NCI-H1694 (cell line): ENCODE measurements at places on chromosomes 2 and 18.

GRCh38 chr2:38016219-38016618 lies 59.7 kb downstream of the CYP1B1 start:
- no peak for DNase-seq

- no peak for DNase-seq
Observed at GRCh38 chr2:237682856-237683670, 55.7 kb downstream of the LRRFIP1 start.

DNA sequence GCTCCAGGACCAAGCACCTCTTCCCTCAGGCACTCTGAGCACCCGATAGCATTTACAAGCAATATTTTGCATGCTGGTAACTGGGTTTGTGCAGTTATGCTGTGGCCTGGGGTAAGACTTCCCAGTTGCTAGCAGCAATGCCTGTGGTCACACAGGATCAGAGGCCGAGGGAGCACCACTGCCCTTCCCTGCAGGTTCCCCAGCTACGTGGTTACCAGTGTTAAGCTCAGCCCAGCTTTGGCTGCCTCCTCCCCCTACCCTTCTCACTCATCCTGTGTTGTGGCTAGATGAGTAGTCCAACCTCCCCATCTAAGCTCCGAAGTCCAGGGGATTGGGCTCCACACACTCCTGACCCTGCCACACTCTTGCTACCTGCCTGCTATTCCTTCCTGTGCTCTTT lies 141.1 kb downstream of the CELF4 start:
- DNase-seq = no peak

GRCh38 chr18:11392980-11393885 lies 216.2 kb upstream of the SLC35G4 start:
- DNase-seq = no peak

GRCh38 chr2:64104933-64105332 lies 39.3 kb downstream of the PELI1 start:
- no peak for DNase-seq

DNA sequence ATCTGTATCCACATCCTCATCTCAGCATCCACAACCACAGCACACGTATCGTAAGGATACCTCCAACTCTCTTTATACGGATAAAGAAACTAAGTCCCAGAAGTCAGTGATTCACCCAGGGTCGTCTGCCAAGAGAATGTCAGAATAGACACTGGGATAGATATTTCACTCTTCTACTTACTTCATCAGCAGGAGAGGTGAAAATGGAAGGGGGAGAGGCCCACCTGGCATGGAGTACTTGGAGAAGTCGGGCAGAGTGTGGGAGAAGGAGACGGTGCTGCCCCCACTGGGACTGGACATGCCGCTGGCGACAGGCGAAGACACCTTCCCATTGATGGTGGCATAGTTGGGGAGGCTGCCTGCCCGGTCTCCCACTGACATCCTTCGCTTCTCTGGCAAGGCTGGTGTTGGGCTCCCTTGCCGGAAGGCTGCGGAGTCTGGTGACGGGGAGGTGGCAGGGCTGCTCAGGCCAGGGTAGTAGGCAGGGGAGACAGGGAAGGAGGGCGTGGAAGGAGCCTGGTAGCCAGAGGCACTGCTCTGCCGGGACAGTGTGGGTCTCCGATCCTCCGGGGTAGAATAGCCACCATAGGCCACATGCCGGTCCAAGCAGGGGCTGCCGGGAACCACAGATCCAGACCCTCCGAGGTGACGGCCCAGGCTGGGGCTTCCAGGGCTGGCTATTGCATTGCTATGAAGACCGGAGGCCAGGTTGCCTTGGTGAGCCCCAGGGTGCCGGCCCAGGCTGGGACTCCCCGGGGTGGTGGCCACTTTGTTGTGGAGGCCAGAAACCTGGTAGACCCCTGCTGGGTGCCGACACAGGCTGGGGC lies 185.1 kb downstream of the TNS1 start:
- DNase-seq = no peak

GRCh38 chr2:212387146-212387545 lies 151.5 kb downstream of the ERBB4 start:
- DNase-seq = no peak

DNA sequence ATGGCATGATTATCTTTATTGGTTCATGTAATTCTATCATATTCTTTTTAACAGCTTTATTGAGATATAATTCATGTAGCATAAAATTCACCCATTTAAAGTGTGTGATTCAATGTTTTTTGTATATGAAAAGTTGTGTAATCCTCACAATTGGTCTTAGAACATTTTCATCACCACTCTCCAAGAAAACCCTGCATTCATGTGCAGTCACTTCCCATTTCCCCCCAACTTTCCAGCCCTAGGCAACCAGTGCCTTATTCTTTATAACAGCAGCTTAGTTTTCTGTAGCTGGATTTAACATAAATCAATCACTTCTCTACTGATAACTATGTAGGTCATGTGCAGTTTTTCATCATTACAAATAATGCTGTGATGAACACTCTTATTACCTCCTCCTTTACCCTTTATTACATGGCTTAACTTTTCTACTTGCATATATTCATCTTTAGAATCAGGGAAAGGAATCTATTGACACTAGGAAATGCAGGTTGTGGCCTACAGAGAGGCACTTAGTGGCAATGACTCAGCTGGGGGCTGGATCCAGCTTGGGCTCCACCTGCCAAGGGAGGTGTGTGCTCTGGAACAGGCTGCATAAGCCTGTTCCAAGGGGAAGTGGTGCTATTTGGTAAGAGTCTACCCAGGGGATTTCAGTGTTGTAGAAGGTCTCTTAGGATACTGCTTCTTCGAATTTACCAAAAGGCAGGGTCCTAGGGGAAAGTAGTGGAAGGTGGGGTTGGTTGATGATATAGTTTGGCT lies 89.1 kb downstream of the ETAA1 start:
- no peak for DNase-seq

DNA sequence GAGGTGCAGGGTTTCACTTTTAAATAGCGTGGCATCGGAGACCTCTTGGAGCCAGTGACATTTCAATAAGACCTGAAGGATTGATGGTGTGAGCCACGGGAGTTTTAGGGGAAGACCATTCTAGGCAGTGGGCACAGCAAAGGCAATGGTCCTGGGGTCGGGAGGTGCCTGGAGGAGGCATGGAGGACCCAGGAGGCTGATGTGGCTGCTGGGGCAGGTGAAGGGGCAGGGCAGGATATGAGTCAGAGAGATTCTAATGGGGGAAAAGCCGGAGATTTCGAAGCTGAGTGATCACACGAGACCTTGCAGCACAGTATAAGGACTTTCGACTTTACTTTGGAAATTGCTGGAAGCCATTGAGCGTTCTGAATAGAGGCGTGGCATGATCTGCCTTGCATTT lies 79.6 kb upstream of the KCNE4 start:
- no peak for DNase-seq

DNA sequence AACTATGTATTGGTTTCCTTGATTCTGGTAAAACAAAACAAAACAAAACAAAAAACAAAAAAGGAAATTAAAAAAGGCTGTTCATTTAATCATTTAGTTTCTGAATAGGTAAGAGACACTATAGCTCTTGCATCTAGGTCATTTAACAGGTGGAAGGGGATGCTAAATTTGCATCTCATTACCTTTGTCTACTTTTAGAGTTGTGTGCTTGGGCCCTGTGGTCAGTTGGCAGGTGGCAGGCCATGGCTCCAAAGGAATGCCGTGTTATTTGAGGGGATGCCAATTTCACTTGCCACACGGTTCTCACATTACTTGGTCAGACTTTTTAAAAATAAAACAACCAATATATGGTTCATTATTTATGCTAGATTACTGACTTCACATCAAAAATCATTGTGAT lies 9.2 kb downstream of the GALNT13 start:
- DNase-seq = no peak

- no peak for DNase-seq
Observed at GRCh38 chr18:32920796-32921787, 148.3 kb upstream of the KLHL14 start.

- no peak for DNase-seq
Observed at GRCh38 chr2:218137514-218137913, 11.7 kb downstream of the CXCR2 start.

DNA sequence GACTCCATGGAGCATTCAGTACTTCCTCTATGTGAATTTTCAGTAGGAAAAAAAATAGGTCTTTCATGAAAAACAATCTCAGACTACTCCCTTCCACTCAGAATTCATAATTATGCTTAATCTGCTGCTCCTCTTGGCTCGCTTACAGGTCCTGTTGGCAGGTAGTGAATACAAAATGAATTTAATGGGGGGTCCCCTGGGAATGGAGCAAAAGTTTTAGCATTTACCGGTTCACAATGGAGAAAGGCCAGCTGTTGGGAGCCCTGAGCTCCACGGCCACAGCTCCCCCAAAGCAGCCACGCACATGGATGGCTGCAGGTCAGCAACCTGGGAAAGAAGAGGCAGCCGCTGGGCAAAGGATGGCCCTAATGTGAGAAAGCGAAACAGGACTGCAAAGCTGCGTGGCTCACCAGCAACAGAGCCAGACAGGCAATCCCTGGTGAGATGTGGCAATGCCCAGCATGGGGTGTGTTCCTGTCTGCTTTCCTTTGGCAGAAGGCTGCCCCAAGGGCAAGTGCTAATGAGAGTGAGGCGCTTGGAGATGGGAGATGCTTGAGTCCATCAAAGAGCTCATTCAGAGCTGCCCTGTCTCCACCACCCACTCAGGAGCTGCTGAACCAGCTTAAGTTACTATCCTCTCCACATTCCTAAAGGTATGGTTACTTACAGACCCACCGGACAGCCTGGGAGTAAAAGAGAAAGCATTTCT lies 447.4 kb downstream of the EPHA4 start:
- DNase-seq = peak; percentile 60

DNA sequence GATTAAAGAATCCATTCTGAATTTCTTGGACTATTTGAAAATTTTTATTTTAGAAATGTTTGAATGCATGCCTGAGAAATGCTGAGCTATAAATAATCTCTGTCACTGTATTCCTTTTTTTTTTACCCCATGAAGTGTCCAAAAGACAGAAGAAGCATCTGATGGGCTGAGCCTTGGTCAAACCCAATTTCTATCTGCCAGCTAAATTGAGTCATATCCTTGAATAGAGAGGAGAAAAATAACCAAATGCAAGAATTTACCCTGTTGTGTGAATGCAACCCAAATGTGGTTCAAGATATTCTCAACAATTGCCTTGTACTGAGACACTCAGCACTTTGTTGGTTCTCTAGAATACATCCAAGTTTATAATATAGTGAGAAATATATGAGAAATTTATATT lies 223.5 kb downstream of the UBE2E3 start:
- no peak for DNase-seq

GRCh38 chr2:8805278-8806210 lies 31.9 kb downstream of the KIDINS220 start:
- no peak for DNase-seq

DNA sequence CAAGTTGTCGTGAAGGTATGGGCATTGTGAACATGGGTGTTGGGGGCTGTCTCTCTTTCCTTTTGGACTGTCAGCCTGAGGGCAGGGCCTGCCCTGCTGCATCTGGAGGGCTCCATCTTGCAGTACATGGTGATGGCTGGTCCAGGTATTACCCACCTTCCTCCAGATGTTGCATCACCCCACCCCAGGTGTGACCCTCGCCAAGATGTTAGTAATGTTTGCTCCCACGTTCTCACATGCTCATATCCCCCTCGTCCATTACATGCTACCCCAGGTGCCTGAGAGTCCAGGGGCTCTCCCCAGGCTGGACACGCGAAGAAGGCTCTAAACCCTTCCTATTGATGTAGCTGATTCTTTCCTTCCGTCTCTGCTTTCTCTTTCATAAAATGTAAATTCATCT lies 13.9 kb downstream of the ZAP70 start:
- DNase-seq = no peak

DNA sequence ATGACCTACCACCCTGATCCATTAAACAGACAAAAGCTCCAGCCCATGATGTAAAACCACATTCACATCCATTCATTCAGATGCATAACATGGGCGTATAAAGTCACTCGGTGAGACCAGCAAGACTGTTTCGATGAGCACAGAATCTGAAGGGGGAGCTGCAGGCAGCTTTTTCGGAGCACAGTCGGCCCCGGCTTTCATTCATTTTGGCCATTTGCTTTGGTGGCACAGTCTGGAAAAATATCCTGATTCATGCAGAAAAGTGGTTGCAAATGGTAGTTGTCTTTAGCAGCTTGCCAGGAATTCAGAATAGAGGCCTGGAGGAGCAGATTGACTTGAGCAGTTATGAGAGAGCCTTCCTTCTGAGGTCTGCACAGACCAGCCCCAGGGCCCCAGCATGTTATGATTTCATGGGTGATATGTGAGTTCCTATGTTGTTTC lies 11.2 kb downstream of the ARID5A start:
- no peak for DNase-seq

DNA sequence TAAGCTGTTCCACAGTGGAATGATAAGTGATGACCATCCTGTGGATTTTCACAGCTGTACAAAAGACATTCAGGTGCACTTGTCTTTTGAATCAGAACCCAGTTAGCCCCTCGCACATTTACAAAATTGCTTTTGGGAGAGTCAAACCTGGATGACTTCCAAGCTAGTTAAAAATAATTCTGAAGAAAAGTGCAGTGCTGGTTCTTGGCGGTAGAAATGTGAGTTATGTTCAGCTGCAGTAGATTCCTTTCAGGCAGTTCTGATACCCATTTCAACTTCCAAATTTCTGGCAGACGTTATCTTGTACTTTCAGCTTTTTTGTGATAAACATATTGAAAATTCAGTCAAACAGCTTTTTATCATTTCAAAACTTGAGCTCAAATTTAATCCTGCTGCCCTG lies 324.7 kb downstream of the NRXN1 start:
- DNase-seq = no peak

GRCh38 chr2:123035541-123035940 lies 989.5 kb upstream of the CNTNAP5 start:
- no peak for DNase-seq

GRCh38 chr2:184769023-184769422 lies 170.7 kb downstream of the ZNF804A start:
- DNase-seq = no peak

GRCh38 chr2:121094845-121095244 lies 190.2 kb downstream of the TFCP2L1 start:
- DNase-seq = no peak

GRCh38 chr2:207599636-207600035 lies 25.6 kb downstream of the METTL21A start:
- no peak for DNase-seq

DNA sequence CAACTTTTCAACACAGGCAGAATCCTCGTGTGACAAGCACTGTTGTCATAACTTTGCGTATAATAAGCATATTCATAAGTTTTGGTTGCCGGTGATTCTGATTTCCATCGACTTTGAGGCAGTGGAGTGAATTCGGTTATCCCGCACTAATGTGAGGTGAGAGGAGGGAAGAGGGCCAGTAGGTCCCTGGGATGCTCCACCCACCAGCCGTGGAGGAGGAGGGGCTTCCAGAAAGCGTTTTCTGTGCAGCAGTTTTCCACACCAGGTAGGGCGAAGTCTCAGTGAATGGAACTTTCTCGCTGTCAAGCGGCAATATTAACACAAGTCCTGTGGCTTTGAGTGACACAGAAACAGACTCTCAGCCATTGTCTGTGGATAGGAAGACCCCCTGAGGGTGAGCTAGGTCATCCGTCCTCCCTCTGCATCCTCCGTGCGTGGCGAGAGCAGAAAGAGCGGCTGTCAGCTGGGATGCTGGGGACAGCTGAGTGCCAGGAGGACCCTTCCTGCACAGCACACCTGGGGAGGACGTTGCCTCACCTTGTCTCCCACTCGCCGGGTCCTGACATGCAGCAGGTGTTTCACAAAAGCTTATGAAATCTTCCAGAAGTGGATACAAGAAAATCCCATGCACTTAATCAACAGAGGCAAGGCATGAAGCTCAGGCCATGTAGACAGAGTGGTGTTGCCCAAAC lies 67.5 kb downstream of the DCDC2C start:
- DNase-seq = no peak

GRCh38 chr2:2926858-2927175 lies 450.8 kb downstream of the EIPR1 start:
- DNase-seq = no peak
